ENCODE measurements at places on chromosomes 7 and 10. TPM values are rescaled to one million over a fixed set of nuclear protein-coding genes. Genes with fewer than 3 reads are reported as not detected.

NUTM2B gene
- total RNA-seq: 0.52 TPM

- H3K36me3 ChIP-seq: no peaks in the 10 kb centered on the region
- DNase-seq: no peak
- H3K4me3 ChIP-seq: no peak overlapping the region
- no peak overlapping the region for H3K27ac ChIP-seq
- no peaks in the 10 kb centered on the region for H3K4me1 ChIP-seq
- no peaks in the 10 kb centered on the region for H3K27me3 ChIP-seq
These were observed 171.9 kb downstream of the PKD1L1 start for GRCh38 chr7:47776335-47776734.

PDGFA gene
- total RNA-seq: 26.0 TPM

DNA sequence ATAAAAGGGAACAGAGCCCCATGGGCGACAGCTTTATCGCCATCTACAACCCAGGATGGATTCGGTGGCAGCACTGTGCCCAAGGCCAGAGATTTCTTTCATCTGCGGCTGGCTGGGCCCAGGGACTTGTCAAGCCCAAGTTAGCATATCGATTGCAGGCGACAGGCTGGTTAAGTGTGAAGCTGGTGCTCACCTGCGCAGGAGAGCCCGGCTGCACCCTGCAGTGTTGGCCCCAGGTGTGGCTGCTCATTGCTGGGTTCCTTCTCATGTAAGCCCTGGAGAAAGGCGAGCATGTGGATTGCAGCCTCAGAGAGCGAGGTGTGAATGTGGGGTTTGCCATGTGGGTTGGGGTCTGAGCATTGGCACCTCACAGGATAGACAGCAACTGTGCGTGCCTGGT, 40.6 kb upstream of the LRRC4 start:
- H3K27ac ChIP-seq: no peak overlapping the region
- no peak overlapping the region for H3K4me3 ChIP-seq
- no peaks in the 10 kb centered on the region for H3K27me3 ChIP-seq
- DNase-seq: no peak
- peaks cover 16% of the 10 kb centered on the region for H3K4me1 ChIP-seq

PLAC9 gene
- total RNA-seq: 34.3 TPM

DNA sequence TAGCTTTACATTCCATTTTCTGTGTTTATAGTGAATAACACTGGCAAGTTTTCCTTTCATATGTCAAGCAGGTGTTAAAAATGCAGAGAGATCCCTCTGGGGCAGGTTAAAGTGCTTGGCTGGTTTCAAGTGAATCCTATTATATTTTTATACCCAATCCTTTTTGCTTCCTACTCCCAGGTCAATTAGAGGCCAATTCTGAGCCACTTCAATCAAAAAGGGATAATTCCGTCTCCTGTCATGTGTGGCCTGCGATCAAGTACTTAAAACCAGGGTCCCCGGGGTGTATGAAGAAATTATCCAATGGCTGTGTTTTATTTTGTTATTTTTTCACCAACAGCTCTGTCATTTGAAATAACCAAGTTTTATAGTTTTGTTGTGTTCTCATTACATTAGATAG, 313.2 kb downstream of the PRPF18 start:
- no peaks in the 10 kb centered on the region for H3K36me3 ChIP-seq
- no peak for DNase-seq
- H3K27ac ChIP-seq: no peak overlapping the region
- H3K4me1 ChIP-seq: peaks cover 6% of the 10 kb centered on the region
- no peak overlapping the region for H3K4me3 ChIP-seq
- no peaks in the 10 kb centered on the region for H3K27me3 ChIP-seq

DNA sequence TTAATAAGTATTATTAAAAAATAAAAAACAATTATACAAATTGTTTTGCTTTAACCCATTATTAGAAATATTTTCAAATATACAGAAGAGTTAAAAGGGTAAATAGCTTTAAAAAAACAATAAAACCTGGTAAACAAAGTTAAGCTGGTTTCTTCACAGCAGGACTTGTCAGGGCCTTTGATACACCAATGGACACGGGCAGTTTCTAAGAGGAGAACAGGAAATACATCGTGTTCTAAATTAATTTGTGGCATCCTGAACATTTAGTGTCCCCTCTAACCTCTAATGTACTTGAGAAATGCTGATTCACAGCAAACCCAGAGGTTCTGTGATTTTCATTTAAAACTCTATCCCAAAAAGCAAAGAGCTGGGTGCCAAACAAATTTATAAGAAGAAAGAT, 80.8 kb downstream of the RAB11FIP2 start:
- peaks cover 10% of the 10 kb centered on the region for H3K27me3 ChIP-seq
- DNase-seq: no peak
- no peaks in the 10 kb centered on the region for H3K36me3 ChIP-seq

DNA sequence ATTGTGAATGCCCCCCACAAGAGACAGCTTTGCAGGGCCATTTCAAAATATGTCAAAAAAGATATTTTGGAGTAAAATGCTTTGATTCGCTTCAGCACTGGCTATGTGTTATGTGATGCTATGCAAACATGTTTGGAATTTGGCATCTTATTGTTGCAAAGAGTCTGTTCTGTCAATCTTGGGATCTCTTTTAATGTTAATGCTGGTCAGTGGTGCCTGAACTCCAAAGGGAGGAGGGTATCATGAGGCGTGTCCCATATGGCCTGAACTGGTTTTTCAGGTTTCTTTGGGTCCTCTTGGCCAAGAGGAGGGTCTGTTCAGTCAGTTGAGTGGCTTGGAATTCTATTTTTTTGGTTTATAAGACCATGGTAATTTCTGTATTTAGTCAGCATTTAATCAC, 81.4 kb downstream of the HECW1 start:
- H3K27me3 ChIP-seq: peaks cover 41% of the 10 kb centered on the region
- no peak for DNase-seq
- no peaks in the 10 kb centered on the region for H3K4me1 ChIP-seq
- H3K4me3 ChIP-seq: no peak overlapping the region

DNA sequence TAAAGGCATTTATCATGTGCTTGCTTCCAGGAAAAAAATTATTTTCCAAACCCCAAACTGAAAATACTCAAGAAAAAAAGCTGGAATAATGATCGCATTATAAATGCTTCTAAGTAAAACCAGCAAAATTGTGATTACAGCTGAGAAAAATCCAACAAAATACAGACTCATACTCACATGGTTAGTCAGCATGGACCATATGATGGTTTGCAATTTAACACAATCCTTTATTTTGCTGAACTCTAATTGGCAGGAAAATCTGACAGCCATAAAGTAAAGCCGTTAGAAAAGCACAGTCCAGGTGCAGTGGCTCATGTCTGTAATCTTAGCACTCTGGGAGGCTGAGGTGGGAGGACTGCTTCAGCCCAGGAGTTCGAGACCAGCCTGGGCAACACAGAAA, 59.6 kb downstream of the BRI3 start:
- H3K4me3 ChIP-seq: no peak overlapping the region
- H3K27ac ChIP-seq: no peak overlapping the region
- no peaks in the 10 kb centered on the region for H3K4me1 ChIP-seq
- no peaks in the 10 kb centered on the region for H3K36me3 ChIP-seq

- H3K36me3 ChIP-seq: no peaks in the 10 kb centered on the region
- no peak overlapping the region for H3K27ac ChIP-seq
- no peak for DNase-seq
- no peak overlapping the region for H3K4me3 ChIP-seq
These were observed 18.4 kb downstream of the NKX2-3 start for GRCh38 chr10:99551158-99551557.

RFC2 gene
- 8.7 TPM for total RNA-seq

GRM8 gene
- total RNA-seq: 0.69 TPM

GRCh38 chr7:113452245-113452644, 333.9 kb upstream of the SMIM30 start:
- H3K27ac ChIP-seq: no peak overlapping the region
- H3K27me3 ChIP-seq: no peaks in the 10 kb centered on the region
- H3K4me3 ChIP-seq: no peak overlapping the region

GRCh38 chr10:99331207-99331803, 2.1 kb downstream of the CNNM1 start:
- H3K27ac ChIP-seq: no peak overlapping the region
- no peaks in the 10 kb centered on the region for H3K36me3 ChIP-seq
- no peak for DNase-seq
- H3K27me3 ChIP-seq: peaks cover 70% of the 10 kb centered on the region
- no peak overlapping the region for H3K4me3 ChIP-seq
- H3K4me1 ChIP-seq: peaks cover 19% of the 10 kb centered on the region

LRRD1 gene
- total RNA-seq: not detected

MRLN gene
- total RNA-seq: not detected

GRCh38 chr7:5494683-5495561, 71.3 kb upstream of the TNRC18 start:
- H3K4me3 ChIP-seq: peak overlapping the region; percentile 56
- H3K4me1 ChIP-seq: peaks cover 43% of the 10 kb centered on the region
- H3K27me3 ChIP-seq: no peaks in the 10 kb centered on the region
- H3K36me3 ChIP-seq: peaks cover 4% of the 10 kb centered on the region
- peak overlapping the region; percentile 91 for H3K27ac ChIP-seq

FAM180A gene
- 19.7 TPM for total RNA-seq

- H3K4me3 ChIP-seq: peak overlapping the region; percentile 95
- no peaks in the 10 kb centered on the region for H3K27me3 ChIP-seq
- H3K36me3 ChIP-seq: no peaks in the 10 kb centered on the region
- DNase-seq: no peak
- no peak overlapping the region for H3K27ac ChIP-seq
- H3K4me1 ChIP-seq: peaks cover 26% of the 10 kb centered on the region
These were observed 1.5 kb downstream of the PRKAR2B start for GRCh38 chr7:107045980-107046379.

ADAM22 gene
- 1.9 TPM for total RNA-seq

CREB5 gene
- 9.8 TPM for total RNA-seq

DNA sequence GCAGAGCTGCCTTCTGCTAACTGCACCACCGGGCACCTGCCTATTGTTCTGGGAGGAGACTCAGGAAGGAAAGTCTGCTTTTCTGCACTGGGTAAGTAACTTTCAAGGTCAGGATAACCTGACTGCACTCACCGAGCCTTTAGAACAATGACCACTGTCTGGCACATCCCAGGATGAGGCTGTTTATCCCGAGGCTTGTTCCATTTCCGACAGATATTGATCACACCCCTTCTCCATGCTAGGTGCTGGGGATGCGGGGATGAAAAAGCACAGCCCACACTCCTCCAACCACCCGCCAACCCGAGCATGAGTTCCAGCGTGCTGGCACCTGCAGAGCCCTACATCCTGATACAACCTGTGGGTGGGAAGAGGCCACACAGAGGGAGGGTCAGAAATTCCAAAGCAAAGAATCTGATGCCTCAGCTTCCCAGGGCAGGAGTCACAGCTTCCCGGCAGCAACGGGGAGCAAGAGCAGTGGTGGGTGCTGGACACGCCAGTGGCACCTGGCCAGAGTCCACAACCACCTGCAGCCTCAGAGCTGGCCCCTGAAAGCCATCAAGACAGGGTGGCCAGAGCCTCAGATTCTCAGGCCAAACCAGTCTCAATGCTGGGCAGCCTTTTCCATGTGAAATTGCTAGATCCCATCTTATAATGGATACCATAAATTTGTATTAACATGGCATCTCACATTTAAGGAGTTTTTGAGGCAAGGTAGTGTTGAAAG, 34.9 kb upstream of the CNPY1 start:
- no peaks in the 10 kb centered on the region for H3K36me3 ChIP-seq
- H3K27me3 ChIP-seq: peaks cover 72% of the 10 kb centered on the region
- no peaks in the 10 kb centered on the region for H3K4me1 ChIP-seq

- H3K4me3 ChIP-seq: no peak overlapping the region
- H3K27ac ChIP-seq: no peak overlapping the region
- peaks cover 6% of the 10 kb centered on the region for H3K27me3 ChIP-seq
These were observed 182.9 kb downstream of the HTR7 start for GRCh38 chr10:90674928-90675327.

H2BK1 gene
- total RNA-seq: not detected

INSYN2A gene
- total RNA-seq: not detected

COL28A1 gene
- 1.9 TPM for total RNA-seq

GRCh38 chr7:1130021-1130990, 29.7 kb downstream of the ZFAND2A start:
- H3K27me3 ChIP-seq: no peaks in the 10 kb centered on the region
- no peak for DNase-seq
- peaks cover 27% of the 10 kb centered on the region for H3K36me3 ChIP-seq
- H3K27ac ChIP-seq: no peak overlapping the region
- H3K4me1 ChIP-seq: peaks cover 4% of the 10 kb centered on the region
- no peak overlapping the region for H3K4me3 ChIP-seq

TLX1 gene
- total RNA-seq: not detected

DNA sequence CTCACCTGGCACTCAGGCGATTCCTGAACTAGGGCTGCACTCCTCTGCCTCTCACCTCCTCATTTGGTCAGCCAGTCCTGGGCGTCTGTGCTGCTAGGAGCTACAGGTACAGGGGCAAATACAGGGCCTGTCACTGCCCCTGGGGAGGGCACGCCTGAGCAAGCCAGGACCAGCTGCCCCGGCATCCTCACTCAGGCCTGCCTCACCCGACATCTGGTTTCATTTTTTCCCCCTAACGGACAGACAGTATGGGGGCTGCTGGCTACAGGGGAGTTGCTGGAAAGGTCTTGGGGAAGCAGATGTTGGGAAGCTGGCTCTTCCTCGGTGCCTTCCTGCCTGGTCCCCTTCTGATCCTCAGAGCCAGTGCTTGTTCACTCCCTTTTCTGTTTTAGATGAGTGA, 77.3 kb upstream of the PPIF start:
- peak overlapping the region; percentile 93 for H3K27ac ChIP-seq
- H3K4me3 ChIP-seq: no peak overlapping the region
- H3K4me1 ChIP-seq: peaks cover 100% of the 10 kb centered on the region

ANKRD30A gene
- total RNA-seq: not detected

DNA sequence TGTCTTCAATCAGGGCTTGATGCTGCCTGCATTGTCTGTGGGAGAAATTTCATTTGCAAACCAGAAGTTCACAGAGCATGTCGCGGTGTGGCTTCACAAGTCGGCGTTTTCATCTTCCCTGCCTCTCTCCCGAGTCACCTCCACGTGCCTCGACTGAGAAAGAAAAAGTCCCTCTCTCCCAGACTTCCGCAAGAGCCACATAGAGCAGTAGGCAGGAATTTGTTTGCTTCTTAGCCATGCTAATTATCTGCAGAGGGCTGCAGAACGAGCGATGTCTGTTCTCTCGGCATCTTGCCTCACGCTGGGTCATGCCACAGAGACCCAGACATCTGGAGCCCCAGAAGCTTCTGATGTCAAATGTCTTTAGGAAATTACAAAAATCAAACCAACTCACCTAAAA, 272.2 kb downstream of the TCF7L2 start:
- H3K4me3 ChIP-seq: no peak overlapping the region
- no peak for DNase-seq
- no peaks in the 10 kb centered on the region for H3K4me1 ChIP-seq

DNA sequence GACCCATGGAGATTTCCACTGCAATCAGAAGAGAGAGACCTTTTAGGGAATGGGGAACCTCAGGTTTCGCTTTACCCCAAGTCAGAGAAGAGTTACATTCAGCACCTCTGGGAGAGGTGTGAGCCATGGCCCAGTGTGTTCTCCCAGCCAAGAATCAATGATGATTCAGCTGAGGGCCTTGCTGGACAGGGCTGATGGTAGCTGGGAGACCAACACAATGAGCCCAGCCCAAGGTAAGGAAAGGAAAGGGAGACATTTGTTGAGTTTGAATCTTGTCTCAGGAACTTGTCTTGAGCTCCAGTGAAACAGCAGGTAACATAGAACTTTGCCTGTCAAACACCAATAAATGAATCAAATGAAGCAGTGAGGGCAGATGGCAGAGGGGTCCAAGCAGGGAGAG, 14.0 kb upstream of the PPIA start:
- no peaks in the 10 kb centered on the region for H3K27me3 ChIP-seq
- no peak for DNase-seq
- H3K27ac ChIP-seq: no peak overlapping the region

Data from left ventricle myocardium inferior (tissue), 1 donor.